ENCODE measurements at places on chromosomes 7 and 10.

GRCh38 chr7:13457790-13458189 is 531.7 kb downstream of the ETV1 start:
- DNase-seq: no peak

GRCh38 chr10:6236349-6237198 is 33.8 kb downstream of the PFKFB3 start:
- DNase-seq: no peak

DNA sequence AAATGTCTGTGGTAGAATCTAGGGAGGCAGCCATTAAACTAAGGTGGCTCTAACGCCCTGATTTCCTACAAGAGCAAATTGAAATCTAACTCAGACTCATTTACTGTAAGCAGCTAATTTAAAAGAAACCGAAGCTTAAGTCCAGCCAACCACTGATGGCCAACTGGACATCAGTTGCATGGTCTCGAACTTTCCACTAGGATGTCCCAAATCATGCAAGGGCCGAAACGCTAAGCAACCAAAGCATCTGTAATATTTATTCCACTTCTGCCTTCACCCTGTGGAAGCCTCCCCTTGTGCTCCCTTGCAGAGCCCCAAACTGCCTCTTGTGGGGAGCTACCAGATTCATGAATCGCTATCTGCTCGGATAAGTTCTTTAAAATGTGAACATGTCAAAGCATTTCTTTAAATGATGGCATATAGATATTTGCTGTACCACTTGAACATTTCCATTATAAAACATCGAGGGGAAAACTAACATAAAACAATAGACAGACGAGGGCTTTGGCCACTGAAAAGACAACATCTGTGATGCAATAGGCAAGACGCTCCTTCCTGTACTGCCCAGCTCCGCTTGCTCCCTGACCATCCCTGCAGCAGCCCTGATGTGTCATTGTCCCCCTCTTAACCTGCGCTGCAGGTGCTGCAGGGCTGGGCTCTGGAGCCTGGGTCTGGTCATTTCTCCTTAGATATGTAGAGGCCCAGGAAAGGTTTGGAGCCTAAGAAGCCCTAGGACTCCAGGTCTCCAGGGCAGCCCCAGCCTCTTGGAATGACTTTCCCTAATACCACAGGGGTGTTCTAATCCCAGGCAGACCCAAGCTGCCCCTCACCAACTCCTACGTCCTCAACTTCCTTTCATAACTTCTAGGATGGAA is 2.9 kb upstream of the RBP3 start:
- no peak for DNase-seq

GRCh38 chr7:31107106-31108090 is 55.3 kb downstream of the ADCYAP1R1 start:
- no peak for DNase-seq

DNA sequence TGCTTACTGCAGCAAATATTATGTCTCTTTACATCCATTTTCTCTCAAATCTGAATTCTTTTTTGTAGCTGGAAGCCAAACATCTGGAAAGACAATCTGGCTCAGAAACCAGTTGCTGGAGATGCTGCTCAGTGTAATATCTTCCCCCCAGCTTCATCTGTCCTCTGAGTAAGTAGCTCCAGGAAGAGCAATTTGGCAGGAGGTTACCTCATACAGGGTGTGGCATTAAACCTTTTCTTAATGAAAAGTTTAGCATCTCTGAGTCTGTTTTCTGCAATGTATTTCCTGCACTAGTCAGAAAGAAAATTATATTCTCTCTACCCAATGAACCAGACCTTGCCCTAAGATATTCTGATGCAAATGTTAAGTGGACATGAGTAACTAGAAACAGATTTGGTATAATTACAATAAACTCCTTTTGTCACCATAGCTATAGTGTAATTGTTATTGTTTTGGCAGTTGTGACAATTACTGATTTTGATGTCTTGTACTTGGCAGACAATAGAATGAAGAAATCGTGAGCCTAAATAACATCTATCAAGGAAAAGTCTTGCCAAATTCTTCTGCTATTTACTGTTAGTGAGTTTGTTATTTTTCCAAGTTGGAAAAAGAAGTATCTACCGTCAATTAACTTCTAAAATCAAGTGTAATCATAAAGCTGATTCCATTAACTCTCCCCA is 123.3 kb downstream of the WDFY4 start:
- DNase-seq: no peak

DNA sequence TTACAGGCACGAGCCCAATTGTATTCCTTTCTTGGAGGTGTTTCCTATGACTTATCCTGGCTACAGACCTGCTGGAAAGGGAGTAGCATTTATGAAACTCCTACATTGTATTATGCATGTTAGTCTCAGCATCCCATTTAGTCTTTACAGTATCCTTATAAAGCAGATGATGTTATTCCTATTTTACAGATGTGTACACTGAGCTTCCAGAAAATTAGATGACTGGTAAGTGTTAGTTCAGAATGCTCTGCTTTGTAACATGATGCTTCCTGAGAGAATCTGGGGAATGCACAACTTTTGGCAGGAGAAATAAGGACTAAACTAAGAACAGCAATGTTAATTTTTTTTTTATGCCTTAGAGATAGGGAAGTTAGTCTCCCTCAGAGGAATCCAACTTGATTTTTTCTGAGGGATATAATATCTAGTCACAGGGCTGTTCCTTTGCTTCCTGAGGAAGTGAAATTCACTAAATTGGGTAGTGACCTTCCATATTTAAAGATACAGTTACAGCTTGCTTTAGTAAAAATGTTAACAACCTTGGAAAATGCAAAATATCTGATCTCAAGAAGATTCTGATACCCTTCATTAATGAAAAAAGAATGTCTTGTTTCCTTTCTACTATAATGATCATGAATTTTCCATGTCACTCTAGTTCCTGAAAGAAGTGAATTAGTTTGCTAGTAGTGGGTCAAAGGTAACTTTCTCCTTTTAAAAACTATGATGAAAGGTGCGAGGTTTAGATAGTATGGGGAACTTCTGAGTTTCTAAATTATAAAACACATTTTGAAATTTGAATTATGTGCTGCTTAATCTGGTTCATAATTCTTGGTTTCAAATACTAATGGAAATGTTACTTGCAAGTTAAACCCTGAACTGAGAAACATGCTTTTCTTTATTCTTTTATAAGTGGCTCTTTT is 194.0 kb upstream of the PRPS1L1 start:
- no peak for DNase-seq

GRCh38 chr10:28838908-28839307 is 161.6 kb downstream of the BAMBI start:
- DNase-seq: no peak

GRCh38 chr10:93074147-93074596 is 479 bp downstream of the CYP26A1 start:
- DNase-seq: no peak

GRCh38 chr7:30799976-30800661 is 28.9 kb downstream of the MINDY4 start:
- DNase-seq: no peak

- no peak for DNase-seq
Observed at GRCh38 chr7:5065107-5065407, 19.4 kb downstream of the RBAK start.

DNA sequence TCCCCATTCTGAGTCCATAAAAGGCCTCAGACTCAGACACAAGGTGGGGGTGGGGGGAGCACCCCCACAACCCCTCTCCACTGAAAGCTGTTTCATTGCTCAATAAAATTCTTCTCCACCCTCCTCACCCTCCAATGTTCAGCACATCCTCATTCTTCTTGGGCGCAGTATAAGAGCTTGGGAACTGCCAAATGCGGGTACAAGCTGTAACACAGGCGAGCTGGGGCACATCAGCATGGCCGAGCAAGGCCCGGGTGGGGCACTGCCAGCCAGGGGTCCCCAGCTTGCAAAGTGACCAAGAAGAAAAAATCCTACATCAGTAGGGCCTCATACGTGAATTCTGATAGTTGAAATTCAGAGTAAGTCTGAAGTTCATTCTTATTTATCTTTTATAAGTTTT is 50.1 kb downstream of the CACUL1 start:
- no peak for DNase-seq

- DNase-seq: no peak
Observed at GRCh38 chr10:14698111-14698828, 76.4 kb downstream of the FAM107B start.

DNA sequence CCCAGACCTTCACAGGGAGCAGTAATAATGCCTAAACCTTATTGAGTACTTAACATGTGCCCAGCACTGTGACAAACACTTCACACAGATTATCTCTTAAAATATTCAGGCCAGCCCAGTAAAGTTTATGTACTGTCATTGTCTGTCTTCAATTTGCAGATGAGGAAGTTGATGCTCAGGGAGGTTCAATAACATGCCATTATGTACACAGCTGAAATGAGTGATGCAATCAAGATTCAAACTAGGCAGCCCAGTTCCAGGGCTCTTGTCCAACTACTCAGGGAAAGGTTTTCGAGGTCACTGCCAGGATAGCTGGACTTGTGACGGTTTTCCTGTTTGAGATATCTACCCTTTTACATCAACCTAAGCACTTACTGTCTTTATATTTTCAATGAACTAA is 56.1 kb downstream of the AUTS2 start:
- no peak for DNase-seq

- no peak for DNase-seq
Observed at GRCh38 chr7:87528730-87529129, 53.2 kb upstream of the ABCB4 start.

DNA sequence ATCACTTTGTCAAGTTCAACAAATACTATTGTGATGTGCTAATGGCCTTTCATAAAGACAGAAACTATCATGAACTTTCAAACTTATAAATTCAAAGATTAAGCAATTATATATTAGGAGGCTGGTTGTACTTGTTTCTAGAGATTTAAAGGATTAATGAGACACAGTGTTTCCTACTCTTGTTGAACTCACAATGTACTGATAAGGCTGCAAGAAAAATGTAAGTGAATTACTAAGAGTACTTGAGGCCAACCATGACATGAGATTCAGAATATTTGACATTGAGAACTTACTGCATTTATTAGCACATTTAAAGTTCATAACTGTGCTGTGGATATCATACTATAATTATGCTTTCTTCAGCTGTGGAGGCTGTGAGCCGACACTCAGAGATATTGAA is 1210.5 kb upstream of the SORCS1 start:
- no peak for DNase-seq

- DNase-seq: no peak
Observed at GRCh38 chr7:94741179-94741578, 85.2 kb upstream of the SGCE start.

All from activated CD4-positive, alpha-beta memory T cell treated with anti-CD3 and anti-CD28 coated beads for 36 hours (primary cell).